ENCODE measurements at places on chromosomes 13 and 19. TPM values are rescaled to one million over a fixed set of nuclear protein-coding genes. Genes with fewer than 3 reads are reported as not detected.

GRCh38 chr19:33349319-33350289 is 23.9 kb upstream of the CEBPG start:
- no peak for DNase-seq

DNA sequence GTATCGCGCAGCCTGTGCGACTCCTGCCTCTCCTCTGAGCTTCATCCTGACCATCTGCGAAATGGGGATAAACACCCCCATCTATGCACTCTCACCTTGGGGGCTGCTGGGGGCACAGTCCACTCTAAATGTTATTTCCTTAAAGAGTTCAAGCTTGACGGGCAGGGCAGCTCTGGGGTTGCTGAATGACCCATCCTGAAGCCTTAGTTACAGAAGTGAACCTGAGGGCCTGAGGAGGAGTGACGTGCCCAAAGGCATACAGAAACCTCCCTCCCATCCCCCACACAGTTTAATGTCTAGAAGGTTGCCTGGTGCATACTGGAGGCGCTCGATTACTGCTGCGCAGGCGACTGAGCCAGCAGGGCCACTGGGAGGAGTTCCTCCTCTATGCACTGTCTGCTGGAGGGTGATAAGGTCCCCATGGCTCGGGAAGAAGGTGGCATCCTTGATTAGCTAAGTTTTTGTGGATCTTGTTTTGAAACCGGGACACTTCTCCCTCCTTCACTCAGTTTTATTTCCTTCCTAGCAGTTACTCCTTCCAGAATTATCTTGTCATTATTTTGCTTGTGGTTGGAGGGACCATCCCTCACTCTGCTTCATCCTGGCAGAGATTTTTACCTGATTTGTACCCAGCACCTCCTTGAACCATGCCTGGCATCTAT is 572 bp upstream of the FKBP8 start:
- DNase-seq: peak; percentile 83

DNA sequence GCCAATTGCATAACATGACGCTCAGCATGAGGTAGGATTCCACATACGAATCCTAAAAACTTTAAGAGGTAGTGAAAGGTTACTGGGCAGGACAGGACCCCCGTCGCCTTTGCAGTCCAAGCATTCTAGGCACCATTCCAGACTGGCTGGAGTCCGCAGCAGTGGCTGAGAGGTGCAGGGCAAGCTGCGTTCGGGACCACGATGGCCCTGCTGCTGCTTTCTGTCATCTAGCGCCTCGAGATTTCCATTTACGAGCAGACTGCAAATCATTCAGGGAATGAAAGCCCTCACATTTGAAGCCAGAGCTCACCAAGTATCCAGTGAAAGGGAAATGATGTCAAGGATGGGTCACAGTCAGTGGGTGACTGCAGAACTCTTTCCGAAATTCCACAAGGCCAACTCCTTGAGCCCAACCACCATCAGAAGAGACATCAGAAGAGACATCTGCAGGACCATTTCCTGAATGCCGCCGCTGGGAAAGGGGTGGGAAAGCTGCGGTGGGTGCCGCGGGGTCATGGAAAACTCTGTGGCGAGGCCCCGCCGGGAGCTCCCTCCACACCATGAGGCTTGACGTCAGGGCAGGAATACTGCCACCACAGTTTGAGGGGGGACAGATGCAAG is 88.3 kb downstream of the COL4A1 start:
- no peak for DNase-seq

- DNase-seq: no peak
Measured at GRCh38 chr13:56352361-56352760, 788.4 kb upstream of the PRR20A start.

DNA sequence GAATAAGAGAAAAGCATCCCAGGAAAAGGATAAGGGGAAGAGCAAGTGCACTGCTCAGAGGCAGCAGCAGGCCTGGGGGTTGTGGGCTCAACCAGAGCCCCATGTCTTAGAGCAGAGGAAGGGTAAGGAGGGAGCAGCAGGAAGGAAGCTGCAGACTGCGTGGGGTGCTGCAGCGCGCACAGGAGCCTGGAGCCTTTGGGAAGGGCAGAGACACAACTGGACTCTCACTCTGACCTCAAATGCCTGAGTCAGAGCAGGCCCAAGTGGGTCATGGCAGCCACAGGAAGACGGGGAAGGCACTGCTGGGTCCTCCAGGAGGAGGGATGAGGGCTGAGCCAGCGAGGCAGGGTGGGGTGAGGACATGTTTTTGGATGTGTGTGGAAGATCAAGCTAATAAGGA is 31.6 kb downstream of the SIGLEC7 start:
- no peak for DNase-seq

DNA sequence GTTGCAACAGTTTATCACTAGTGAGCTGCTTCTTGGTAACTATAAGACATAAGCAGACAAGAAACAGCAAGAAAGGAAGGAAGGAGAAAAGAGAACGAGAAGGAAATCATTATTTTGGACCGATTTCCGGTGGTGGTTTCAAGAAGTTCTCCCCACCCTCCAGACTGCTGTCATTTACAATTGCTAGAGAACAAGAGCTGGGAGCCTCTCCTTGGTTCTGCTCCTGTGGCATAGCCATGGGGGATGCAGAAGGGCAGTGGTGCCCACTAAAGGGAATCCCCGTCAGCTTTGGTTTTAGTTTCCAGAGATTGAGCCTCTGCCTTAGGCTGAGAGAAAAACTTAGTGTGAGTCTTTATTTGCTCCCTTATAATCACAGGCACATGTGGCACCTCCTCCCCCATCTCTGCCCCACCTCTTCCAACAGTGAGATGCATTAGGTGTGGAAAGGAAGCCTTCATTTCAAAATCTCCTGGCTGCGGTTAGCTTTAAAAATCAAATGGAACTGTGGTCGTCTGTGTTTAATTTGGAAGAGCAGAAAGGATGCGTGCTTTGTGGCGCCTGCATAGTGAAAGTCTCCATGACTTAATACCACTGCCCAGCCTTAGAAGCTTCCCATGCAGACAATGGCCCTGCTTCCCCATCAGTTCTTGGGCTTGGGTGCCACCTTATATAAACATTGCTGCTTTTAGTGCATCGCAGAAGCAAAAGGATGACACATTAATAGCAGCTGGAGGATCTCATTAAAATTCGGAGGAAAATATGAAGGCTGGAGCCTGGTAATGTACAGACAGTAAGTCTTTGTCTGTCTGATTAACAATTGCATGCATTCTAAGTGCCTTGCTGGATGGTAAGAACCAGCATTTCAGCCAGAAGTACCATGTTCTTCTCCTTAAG is 25.0 kb downstream of the LRCH1 start:
- no peak for DNase-seq

- DNase-seq: no peak
Measured at GRCh38 chr13:68784275-68784674, 1323.4 kb upstream of the ATXN8OS start.

GRCh38 chr19:11721681-11722080 is 17.1 kb downstream of the ZNF823 start:
- DNase-seq: no peak

DNA sequence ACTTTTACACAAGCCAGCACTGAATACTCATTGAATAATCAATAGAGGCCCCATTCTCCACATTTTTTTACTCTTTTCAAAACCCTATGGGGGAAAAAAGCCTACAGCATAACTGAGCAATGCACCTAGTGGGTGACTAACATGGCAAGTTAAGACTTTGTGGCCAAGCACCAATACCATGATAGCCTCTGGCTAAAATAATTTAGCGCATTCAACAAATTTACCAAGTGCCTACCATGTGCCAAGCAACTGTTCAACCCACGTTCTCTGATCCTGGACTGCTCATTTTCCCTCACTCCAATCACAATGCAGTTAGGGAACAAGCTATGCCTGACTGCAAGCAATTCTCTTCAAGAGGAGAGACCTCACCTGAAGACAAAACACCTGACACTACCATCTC is 3.0 kb downstream of the ANKRD10 start:
- no peak for DNase-seq

GRCh38 chr13:30789166-30789862 is 54.0 kb downstream of the ALOX5AP start:
- DNase-seq: no peak

GRCh38 chr19:37251308-37252229 is 33.6 kb downstream of the ZNF383 start:
- peak; percentile 27 for DNase-seq

- no peak for DNase-seq
Measured at GRCh38 chr13:32887617-32888016, 128.6 kb upstream of the KL start.

DNA sequence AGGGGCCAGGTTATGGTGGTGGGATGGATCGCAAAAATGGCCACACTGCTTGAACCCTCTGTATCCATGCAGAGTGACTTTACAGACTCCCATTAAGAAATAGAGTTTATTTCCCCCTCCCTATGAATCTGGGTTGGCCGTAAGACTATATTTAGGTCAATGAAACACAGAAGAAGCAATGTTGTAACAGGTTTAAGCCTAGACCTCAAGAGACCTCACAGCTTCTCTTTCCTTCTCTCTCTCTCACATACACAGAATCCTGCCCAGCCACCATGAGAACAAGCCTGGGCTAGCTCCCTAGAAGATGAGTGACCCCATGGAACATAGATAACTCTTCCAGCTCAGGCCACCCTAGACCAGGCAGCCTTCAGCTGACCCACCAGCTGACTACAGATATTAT is 21.0 kb upstream of the FBL start:
- DNase-seq: no peak

DNA sequence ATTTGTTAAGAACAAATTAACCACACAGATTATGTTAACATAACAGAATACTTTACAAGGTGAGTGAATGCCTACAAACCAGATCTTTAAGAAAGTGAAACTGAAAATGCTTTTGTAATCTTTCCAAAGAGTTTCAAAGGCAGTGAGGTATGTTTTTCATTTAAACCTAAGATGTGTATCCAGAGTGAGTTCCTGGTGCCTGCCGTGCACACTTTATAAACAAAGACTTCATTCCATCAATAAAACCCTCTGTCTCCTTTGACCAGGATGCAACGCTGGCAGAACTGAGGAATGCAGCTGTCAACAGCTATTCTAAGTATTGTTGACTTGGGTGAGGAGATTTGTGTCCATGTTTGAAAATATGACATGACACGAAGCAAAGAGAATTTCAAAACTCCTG is 344.6 kb downstream of the DNAJC15 start:
- peak; percentile 22 for DNase-seq

DNA sequence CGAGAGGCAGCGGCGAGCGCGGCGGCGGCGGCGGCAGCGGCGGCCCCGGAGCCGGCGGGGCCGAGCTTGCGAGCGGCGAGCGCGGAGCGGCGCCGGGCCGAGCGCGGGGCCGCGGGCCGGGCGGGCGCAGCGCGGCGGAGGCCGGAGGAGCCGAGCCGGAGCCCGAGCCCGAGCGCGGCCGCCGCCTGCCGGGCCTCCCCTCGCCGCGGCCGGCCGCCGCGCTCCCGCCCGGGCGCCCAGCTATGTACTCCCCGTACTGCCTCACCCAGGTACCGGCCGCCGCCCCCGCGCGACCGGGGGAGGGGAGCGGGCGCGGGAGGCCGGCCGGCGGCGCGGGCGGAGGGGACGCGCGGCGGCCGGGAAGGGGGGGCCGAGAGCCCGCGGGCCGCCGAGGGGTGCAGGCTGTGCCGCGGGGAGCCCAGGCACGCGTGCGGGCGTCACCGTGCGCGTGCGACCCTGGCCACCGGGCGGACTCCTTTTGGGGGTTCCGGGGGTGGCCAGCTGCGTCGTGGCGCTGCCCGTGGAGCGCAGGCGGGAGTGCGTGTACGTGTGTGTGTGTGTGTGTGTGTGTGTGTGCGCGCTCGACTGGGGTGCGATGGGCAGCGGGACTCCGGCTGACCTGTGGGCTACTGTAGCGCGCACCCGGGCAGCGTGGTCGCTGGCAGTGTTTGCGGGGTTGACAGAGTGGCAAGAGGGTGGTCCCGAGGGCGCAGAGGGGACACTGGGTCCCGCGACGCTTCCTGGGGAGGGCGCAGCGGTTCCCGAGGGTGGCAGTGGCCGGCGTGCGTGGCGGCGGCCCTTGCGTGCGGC is 526 bp downstream of the NFIX start:
- no peak for DNase-seq

DNA sequence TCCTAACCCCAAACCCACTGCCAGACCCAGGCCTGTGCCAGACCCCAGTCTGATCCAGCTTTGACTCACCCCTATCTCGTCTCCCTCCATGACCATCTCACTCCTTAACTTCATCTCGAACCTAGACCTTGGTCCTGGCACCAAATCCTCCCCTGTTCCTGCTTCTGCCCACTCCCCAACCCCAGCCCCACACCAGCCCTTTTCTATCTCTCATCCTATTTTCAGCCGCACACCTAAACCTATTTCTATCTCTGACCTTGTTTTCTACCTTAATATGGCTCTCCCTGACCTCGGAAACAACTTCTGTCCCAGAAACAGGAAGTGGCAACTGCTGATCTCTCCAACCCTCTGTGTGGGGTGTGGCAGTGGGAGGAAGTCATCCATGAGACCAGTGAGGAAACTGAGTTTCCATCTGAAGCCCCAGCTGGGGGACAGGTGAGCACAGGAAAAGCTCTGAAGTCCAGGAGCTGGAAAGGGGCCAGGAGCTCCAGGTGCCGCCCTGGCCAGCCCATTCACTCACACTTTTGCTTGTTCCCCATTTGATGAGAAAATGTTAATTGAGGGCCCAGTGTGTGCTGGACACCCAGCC is 13.7 kb downstream of the PTH2 start:
- DNase-seq: peak; percentile 34

DNA sequence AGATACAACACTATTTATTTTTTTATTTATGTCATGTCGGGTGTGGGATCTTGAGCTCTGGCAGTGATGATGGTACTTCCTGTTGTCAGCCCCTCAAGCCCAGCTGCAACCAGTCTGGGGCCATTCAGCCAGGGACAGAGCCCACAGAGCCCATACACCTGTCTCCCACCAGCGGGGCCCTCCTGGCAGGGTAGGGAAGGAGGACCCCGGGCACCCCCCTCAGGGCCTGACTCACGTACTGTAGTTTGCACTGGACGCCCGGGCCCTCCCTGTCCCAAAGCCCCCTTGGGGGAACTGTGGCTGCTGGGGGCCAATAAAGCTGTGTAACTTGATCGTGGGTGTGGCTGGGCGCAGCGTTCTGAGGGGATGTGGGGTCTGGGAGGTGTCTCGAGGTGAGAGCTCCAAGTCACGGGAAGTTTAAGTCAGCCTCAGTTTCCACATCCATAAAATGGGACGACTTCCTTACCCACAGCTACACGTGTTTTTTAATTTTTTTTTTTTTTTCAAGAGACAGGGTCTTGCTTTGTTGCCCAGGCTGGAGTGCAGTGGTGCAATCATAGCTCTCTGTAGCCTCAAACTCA is 9.5 kb downstream of the ATG4D start:
- DNase-seq: peak; percentile 8

The PGLYRP1 gene
- not detected for total RNA-seq

The ANKRD24 gene
- 2.9 TPM for total RNA-seq

The S1PR2 gene
- 9.4 TPM for total RNA-seq

The DNAAF3 gene
- total RNA-seq: not detected

The PHF11 gene
- 138 TPM for total RNA-seq

The SIX5 gene
- total RNA-seq: 1.5 TPM

The PRKD2 gene
- total RNA-seq: 122 TPM

The GTF2F2 gene
- total RNA-seq: 14.7 TPM

The NLRP9 gene
- not detected for total RNA-seq

The NDFIP2 gene
- 2.7 TPM for total RNA-seq

The MEIS3 gene
- 0.35 TPM for total RNA-seq

The PLK5 gene
- total RNA-seq: not detected

Measured in CD4-positive, alpha-beta memory T cell (primary cell).